ENCODE measurements at places on chromosomes 4 and X. TPM values are rescaled to one million over a fixed set of nuclear protein-coding genes. Genes with fewer than 3 reads are reported as not detected.
A peak's percentile ranks its signal among the peaks of the same experiment; 100 is the strongest.

TCEAL7 gene
- total RNA-seq, result 13.4 TPM

DNA sequence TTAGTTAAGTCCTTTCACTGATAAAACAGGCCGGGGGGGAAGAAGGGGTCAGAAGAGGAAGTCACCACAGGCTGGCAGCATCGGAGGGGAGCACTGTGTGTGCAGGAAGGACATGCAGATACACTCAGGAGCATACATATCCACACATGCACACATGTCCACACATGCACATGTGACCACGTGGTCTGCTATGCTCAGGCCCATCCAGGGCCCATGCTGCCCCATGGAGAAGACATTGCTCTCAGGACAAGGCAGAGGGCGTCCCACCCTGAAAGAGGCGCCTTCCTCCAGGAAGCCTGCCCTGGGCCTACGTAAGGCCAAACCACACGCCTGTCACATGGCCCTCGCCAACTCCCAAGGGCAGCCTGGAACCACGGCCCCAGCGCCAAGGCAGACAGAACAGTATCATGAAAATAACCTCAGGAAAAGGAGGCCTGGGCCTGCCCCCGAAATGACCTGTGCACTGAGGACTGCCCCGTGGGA lies 15.8 kb downstream of the WDR1 start:
- no peak overlapping the region for H3K4me3 ChIP-seq
- no peaks in the 10 kb centered on the region for H3K27me3 ChIP-seq
- peaks cover 98% of the 10 kb centered on the region for H3K4me1 ChIP-seq
- no peak overlapping the region for H3K27ac ChIP-seq
- peaks cover 49% of the 10 kb centered on the region for H3K36me3 ChIP-seq

F8A2 gene
- not detected for total RNA-seq

FDCSP gene
- total RNA-seq, result not detected

PCDH7 gene
- total RNA-seq, result 139 TPM

DNA sequence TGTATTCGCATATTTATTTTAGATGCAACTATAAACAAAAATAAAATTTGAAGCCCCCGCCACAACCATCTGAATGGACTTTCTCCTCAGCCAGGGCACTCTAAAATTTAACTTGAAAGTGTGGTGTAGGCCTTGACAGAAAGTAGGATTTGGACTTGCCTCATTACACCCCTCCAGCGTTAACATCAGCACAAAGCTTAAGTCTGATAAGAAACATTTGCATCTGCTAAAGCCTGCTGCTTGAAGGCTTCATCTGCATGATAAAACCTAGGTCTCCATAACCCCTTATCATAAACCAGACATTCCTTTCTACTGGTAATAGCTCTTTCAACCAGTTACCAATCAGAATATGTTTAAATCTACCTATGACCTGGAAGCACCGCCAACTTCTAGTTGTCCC lies 1046.5 kb downstream of the FAT4 start:
- H3K27me3 ChIP-seq, result peaks cover 2% of the 10 kb centered on the region
- H3K4me3 ChIP-seq, result no peak overlapping the region
- H3K27ac ChIP-seq, result no peak overlapping the region
- peaks cover 8% of the 10 kb centered on the region for H3K4me1 ChIP-seq
- H3K36me3 ChIP-seq, result no peaks in the 10 kb centered on the region

PRDM5 gene
- total RNA-seq, result 9.4 TPM

DNA sequence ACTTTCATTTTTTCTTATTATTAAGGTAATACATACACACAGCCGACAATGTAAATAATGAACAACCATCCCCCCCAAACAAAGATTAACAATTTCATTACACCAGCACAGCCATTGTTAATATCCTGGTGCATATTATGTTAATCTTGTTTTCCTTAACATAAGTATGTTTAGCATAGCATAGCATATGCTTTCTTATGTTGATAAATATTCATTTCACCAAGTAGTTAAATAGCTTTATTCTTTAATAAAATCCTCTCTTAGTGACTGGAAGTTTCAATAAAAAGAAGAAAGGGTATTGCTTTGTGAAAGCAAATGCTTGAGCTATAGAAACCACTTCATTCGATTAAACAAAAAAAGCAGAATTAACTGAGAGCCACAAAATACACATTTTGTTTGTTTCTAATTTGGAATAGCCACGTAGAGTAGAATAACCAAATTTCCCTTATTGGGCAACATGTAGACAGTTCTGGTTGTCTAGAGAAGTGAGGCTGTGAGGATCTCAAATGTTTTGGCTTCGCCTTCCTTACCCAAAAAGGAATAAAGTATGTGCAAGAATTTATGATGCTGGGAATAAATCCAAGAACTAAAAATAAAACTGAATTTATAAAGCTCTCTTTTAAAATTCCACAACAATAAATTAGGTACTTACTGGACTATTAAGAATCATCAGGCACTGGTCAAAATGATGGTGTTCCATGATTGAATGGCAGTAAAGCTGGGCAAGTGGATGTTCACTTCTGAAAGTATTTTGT lies 118.0 kb downstream of the PDE5A start:
- H3K4me1 ChIP-seq, result peaks cover 10% of the 10 kb centered on the region
- H3K36me3 ChIP-seq, result peaks cover 12% of the 10 kb centered on the region
- no peak overlapping the region for H3K4me3 ChIP-seq
- DNase-seq, result no peak

- H3K27me3 ChIP-seq, result no peaks in the 10 kb centered on the region
- DNase-seq, result no peak
- no peak overlapping the region for H3K27ac ChIP-seq
- H3K36me3 ChIP-seq, result peaks cover 32% of the 10 kb centered on the region
- peaks cover 21% of the 10 kb centered on the region for H3K4me1 ChIP-seq
Measured at GRCh38 chr4:8461616-8462015, 21.0 kb downstream of the TRMT44 start.

- H3K36me3 ChIP-seq, result no peaks in the 10 kb centered on the region
- H3K27me3 ChIP-seq, result peaks cover 89% of the 10 kb centered on the region
- no peak overlapping the region for H3K4me3 ChIP-seq
- no peak overlapping the region for H3K27ac ChIP-seq
- DNase-seq, result no peak
Measured at GRCh38 chr4:41752081-41752836, 3.7 kb upstream of the PHOX2B start.

DNA sequence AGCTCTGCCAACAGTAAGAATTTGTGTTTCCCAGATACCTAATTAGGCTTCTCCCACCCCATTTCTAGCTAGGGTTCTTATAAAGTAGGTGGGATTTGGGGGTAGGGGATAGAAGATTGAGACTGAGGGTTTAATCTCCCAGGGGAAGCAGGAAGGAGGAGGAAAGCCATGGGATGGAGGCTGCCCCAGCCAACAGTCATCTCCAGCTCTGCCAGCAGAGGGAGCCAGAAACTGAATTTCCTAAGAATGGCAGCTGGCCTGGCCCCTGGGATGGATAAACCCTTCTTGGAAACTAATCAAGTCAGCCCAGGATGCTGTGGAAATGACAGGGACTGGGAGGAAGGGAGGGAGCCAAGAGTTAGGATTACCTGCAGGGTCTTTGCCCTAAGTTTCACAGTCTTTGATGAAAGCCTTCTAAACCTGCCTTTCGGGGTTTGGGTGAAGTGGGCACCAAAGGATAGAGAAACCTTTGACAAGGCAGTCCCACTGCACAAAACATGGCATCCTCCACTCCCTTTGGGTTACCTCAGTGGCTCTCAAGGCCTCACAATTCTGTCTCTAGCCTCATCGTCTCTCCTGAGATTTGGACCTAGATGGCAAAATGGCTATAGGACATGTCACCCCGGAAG lies 6.7 kb upstream of the ERCC6L start:
- no peaks in the 10 kb centered on the region for H3K27me3 ChIP-seq
- no peak overlapping the region for H3K27ac ChIP-seq
- H3K4me3 ChIP-seq, result no peak overlapping the region
- no peaks in the 10 kb centered on the region for H3K36me3 ChIP-seq
- H3K4me1 ChIP-seq, result peaks cover 12% of the 10 kb centered on the region
- DNase-seq, result peak; percentile 86

DNA sequence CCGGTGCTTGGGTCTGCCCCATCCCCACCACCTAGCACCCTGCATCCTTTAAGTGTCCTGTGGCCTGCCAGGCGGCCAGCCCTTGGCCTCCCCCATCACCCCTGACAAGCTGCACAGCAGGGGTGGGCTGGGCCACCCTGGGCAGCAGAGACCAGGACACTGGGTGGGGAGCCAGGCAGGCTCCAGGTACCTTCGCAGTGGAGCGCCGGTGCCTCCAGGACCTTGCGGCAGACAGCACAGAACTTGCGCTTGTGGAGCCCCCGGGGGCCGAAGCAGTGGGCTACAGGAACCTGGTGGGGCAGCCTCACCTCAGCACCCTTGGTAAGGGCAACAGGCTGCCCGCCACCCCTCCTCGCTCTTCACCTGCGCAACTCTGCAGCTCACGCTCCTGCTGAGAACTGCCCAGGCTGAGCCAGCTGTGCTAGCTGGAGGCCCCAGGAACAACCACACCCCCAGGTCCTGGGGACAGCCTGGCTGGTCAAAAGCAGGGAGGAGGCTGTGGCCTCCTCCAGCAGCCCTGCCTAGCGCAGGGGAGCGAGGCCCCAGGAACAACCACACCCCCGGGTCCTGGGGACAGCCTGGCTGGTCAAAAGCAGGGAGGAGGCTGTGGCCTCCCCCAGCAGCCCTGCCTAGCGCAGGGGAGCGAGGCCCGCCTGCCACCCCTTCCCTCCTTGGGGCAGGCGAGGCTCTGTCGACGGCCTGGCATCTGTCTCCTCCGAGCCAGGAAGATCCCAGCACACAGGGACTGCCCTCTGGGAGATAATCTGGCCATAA lies 4.6 kb downstream of the DGKQ start:
- no peak for DNase-seq
- H3K4me3 ChIP-seq, result no peak overlapping the region
- H3K4me1 ChIP-seq, result peaks cover 7% of the 10 kb centered on the region
- H3K27ac ChIP-seq, result no peak overlapping the region

GRCh38 chrX:9033179-9033578 lies 748 bp downstream of the FAM9B start:
- no peak overlapping the region for H3K27ac ChIP-seq
- peaks cover 7% of the 10 kb centered on the region for H3K27me3 ChIP-seq
- DNase-seq, result no peak
- no peaks in the 10 kb centered on the region for H3K4me1 ChIP-seq

GRCh38 chrX:11064851-11065600 lies 46.1 kb upstream of the HCCS start:
- no peaks in the 10 kb centered on the region for H3K36me3 ChIP-seq
- H3K27ac ChIP-seq, result peak overlapping the region; percentile 86
- H3K4me3 ChIP-seq, result peak overlapping the region; percentile 27
- no peaks in the 10 kb centered on the region for H3K27me3 ChIP-seq
- H3K4me1 ChIP-seq, result peaks cover 41% of the 10 kb centered on the region

DNA sequence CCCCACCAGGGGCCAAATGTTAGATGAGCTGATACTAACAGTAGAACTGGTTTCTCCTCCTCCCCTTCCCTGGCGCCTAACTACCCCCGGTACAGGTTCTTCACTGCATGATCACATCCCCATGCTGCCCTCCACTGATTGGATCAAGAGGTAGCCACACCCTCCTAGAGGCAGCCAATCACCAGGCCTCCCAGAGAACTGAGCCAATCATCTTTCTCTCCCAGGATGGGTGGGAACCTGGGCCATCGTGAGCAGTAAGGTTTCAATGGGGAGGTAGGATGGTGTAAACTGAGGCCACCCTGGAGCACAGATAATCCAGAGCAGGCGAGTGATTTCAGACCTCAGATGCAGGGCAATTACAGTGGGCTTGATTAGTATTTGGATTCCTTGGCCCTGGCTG lies 64.2 kb downstream of the PPP2R2C start:
- DNase-seq, result no peak
- no peaks in the 10 kb centered on the region for H3K4me1 ChIP-seq
- H3K27me3 ChIP-seq, result peaks cover 35% of the 10 kb centered on the region
- no peak overlapping the region for H3K27ac ChIP-seq

- H3K27me3 ChIP-seq, result peaks cover 8% of the 10 kb centered on the region
- no peaks in the 10 kb centered on the region for H3K36me3 ChIP-seq
- H3K4me1 ChIP-seq, result no peaks in the 10 kb centered on the region
- no peak overlapping the region for H3K27ac ChIP-seq
Measured at GRCh38 chr4:74408639-74409038, 36.3 kb upstream of the AREG start.

DNA sequence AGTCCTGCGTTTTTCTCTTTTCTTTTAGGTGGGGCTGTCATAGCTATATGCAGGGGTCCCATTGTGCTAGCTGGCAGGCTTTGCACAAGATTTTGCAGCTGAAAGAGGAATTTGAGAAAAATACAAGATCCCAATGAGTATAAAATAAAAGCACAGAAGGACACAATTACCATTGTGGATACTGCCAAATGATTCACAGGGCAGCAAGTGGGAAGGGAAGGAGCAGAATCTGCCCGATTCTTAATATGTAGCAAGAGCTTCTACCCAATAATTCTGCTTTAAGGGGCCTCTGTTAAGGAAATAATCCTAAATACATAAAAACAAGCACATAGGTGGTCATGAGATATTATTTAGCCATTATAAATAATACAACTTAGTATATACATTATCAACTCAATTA lies 25.9 kb upstream of the ING2 start:
- no peak overlapping the region for H3K4me3 ChIP-seq
- H3K4me1 ChIP-seq, result no peaks in the 10 kb centered on the region
- no peak overlapping the region for H3K27ac ChIP-seq
- DNase-seq, result no peak

CDX4 gene
- not detected for total RNA-seq

DNA sequence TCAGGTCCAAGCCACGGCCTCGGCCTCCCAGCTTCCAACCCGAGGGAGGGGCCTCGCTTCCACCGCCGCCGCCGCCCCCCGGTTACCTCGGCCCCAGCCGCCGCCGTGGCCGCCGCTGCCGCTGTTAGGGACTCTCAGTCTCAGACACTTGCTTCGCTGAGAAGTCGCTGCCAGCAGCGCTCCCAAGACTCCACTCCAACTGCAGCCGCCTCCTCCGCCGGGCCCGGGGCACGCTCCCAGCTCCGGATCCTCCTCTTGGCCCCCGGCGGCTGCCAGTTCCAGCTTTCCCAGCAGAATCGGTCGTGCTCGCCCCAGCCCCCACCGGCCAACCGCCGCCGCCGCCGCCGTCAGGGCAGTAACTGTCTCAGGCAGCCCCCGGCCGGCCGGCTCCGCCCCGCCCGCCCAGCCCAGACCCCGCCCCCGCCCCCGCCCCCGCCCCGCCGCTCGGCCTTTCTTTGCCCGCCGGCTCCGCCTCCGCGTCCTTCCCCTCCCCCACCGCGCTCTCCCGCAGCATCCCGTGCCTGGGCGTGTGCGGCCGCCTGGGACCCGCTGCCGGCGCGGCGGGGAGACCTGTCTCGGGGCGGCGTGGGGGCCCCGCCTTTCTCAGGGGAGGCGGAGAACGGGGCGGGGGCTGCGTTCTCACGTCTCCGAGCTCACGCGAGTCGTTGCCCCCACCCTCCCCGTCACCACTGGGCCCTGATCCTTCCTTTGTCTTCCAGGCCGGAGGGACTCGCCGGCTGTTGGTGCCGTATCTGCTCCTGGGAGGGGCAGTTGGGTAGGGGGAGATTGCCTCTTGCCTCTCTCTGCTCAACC lies at the start of gene ANKRD50:
Gene ANKRD50, minus strand, starts transcription at position 361 of the 813 bp plus-strand sequence. CDS start 2,221 bp downstream, outside the sequence.
- H3K27me3 ChIP-seq, result no peaks in the 10 kb centered on the region
- peak within 1 kb of the TSS; percentile 85 for H3K4me3 ChIP-seq
- H3K27ac ChIP-seq, result peak within 1 kb of the TSS; percentile 100
- H3K36me3 ChIP-seq, result peaks cover 11% of the 10 kb centered on the region
